ENCODE measurements at places on chromosomes 13 and 19. TPM values are rescaled to one million over a fixed set of nuclear protein-coding genes. Genes with fewer than 3 reads are reported as not detected.

DNA sequence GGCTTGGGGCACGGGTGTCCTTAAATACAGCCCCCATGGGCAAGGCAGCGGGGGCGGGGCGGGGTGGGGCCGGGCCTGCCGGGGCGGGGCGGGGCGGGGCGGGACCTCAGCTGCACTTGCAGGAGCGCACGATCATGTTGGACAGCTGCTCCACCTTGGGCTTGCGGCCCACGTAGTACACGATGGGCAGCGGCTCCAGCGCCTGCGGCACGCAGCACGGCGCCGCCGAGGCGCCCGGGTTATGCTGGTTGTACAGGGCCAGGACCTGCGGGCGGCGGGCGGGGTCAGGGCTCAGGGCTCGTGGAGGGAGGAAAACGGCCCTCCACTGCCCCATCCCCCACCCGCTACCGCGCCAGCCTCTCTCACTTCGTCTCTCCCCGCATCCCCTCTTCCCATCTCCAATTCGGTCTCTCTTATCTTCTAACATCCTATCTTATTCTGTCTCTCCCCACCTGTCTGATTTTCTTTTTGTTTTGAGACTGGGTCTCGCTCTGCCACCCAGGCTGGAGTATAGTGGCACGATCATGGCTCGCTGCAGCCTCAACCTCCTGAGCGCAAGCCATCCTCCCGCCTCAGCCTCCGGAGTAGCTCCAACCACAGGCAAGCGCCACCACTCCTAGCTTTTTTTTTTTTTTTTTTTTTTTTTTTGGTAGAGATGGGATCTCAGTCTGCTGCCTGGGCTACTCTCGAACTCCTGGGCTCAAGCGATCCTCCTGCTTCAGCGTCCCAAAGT lies 21.1 kb downstream of the CCDC97 start:
- no peak for DNase-seq

CD37 gene
- polyA plus RNA-seq = not detected

DNA sequence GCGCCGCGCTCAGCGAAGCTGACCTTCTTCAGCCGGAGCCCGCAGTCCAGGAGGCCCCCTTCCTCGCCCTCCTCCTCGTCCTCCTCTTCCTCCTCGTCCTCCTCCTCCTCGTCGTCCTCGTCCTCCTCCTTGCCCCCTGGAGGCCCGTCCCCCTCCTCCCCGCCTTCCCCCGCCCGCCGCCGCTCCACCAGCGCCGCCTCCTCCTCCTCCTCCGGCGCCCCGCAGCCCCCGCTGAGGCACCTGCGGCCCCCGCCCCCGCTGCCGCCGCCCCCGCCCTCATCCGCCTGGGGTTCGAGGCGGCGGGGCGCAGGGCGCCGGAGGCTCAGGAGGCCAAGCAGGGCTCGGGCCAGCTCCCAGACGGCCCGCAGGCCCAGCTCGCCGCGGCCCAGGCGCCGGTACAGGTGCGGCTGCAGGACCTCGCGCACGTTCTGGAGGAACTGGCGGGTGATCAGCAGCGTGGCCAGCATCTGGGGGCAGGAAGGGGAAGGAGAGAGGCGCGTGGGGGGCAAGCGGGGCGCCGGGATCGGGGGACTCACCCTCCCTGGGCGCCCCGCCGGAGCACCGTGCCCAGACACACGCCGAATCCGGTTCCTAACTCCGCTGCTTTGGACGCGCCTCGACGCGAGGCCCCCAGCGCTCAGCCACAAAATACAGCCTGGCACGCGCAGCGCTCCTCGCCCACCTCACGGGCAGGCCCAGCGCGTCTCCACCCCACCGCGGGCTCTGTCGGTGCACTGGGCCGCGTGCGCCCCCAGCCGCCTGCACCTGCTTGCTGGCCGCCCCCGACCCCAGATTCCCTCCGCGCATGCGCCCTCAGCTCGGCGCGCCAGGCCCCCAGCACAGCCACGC lies 5.9 kb downstream of the ANO8 start:
- DNase-seq = no peak

DNA sequence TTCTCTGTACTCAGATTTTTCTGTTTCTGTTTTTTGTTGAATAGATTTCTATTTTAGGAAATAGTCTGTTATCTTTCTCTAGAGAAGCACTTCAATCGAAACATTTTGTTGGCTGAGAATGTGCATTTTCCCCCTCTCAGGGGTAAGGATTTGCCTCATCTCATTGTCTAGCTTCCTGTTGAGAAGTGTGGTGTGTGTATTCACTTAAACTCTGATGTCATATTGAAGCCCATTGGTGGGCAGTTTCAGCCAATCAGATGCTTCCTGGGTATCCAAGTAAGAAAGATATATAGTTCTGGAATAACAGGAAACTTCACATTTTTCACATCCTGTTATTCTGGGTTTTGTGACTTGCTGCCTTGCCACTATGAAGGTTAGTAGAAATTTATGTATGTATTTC lies 87.6 kb downstream of the ARHGEF7 start:
- DNase-seq = peak; percentile 93

GRCh38 chr13:111315347-111315995 lies 5.0 kb upstream of the TEX29 start:
- DNase-seq = no peak

- DNase-seq = no peak
Measured at GRCh38 chr13:110684388-110685056, 21.4 kb downstream of the CARS2 start.

GRCh38 chr13:104833221-104833620 lies 1702.2 kb downstream of the EFNB2 start:
- DNase-seq = no peak

DNA sequence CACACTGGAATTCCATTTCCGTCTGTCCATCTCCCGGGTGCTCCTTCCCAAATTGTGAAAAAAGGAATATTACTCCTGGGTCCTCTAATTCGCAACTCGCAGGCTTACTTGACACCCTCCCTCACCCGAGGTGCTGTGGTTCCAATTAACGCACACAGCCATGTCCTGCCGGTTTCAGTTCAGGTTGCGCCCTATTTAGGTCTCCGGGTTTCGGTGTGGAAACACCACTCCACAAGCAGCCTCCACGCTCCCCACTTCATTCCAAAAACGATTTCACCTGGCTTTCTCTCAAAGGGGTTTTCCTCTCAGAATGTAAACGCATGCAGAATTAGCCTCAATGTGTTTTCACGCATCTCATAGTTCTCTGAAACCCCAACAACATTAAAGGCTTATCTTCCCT lies 37.9 kb downstream of the NAXD start:
- DNase-seq = no peak

GRCh38 chr19:10808937-10809649 lies 26.9 kb downstream of the TMED1 start:
- DNase-seq = peak; percentile 21

- no peak for DNase-seq
Measured at GRCh38 chr13:99263126-99263785, 5.1 kb upstream of the GPR18 start.

GRCh38 chr13:86020351-86021002 lies 221.3 kb upstream of the SLITRK6 start:
- DNase-seq = peak; percentile 41

DNA sequence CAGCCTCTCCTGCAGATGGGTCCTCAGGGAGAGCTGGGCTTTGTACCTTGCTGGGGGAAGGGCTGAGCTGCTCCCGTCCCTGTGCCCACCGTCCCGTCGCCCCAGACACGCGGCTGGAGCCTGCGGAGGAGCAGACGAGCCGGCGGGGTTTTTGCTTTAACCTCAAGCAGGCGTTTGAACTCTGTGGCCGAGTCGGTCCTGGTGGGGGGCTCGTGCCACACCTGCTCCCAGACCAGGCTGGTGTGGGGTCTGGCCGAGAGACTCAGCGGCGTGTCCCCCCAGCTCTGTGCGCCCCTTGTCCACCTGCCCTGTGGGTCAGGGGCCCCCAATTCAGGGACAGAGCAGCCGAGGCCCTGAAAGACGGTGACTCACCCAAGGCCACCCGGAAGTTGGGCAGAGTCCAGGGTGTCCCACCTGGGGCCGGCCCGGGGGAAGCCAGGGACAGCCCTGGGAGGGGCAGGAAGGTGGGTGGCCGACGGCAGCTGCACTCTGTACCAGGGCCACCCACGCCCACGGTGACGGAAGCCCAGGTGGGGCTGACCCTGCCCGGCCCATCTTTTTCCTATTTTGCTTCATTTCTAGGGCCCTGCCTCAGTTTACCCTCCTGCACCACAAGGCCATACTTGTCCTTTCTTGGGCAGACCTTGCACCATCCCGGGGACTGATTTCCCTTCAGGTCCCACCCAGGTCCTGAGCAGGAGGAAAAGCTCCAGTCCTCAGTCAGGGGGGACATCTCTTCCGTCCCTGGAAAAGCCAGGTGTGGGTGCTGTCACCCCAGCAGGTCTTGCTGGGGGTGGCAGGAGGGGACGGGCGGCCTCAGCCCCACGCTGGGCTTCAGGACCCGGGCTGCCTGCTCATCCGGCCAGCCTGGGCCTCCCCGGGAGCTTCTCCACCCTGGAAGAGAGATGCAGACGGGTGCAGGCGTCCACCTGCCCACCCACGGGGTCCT lies 5.3 kb downstream of the EFNA2 start:
- DNase-seq = no peak

DNA sequence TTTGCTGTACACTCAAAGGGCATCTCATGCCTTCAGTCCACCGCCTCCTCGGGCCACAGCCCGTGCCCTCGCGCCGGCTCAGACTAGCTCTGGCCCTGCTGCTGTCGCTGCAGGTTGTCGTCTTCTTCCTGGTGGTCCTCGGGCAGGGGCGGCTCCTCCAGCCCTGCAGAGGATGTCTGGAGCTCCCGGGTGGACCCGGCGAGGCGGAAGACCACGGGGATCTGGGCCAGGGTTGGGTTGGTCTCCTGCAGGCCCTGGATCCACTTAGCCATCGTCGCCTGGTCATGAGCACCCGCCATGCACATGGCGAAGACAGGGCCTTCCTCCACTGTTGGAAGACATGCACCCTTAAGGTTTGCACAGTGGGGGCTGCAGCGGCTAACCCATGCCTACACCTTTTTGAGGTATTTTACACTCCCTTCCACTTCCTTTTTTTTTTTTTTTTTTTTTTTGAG lies 489 bp upstream of the ZNF653 start:
- no peak for DNase-seq

DNA sequence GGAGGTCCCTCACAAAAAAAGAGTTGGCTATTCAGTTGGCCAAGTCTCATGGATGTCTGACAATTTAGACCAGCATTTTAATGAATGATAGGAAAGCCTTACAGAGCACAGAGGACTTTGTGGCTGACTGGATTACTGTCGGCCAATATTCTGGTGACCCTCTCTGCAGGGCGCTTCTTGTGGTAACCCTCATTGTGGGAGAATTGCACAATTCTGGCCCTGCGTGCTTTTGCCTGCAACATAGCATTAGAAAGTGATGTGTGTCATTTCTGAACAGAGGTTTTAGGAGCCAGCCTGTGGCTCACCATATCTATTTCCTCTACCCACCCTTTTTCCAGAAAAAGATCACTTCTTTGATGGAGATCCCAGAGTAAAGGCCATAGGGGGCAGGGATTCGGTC lies 71.4 kb downstream of the EFNB2 start:
- no peak for DNase-seq

FAM83E gene
- polyA plus RNA-seq = 0.17 TPM

VSTM2B gene
- not detected for polyA plus RNA-seq

DNA sequence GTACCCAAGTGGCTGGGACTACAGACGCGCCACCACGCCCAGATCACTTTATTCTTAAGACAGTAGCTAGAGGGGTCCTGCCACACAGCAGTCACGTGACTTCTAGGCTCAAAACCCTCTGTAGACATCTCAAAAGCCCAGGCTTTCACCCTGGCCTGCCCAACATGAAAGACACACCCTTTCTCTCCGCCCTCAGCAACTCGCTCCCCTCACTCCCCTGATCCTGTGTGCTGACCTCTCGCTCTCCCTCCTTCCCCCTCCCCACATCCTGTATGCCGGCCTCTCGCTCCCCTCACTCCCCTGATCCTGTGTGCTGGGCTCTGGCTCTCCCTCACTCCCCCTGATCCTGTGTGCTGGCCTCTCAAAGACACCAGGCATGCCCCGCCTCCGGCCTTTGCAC lies 77.4 kb downstream of the SLC15A1 start:
- DNase-seq = no peak

DNA sequence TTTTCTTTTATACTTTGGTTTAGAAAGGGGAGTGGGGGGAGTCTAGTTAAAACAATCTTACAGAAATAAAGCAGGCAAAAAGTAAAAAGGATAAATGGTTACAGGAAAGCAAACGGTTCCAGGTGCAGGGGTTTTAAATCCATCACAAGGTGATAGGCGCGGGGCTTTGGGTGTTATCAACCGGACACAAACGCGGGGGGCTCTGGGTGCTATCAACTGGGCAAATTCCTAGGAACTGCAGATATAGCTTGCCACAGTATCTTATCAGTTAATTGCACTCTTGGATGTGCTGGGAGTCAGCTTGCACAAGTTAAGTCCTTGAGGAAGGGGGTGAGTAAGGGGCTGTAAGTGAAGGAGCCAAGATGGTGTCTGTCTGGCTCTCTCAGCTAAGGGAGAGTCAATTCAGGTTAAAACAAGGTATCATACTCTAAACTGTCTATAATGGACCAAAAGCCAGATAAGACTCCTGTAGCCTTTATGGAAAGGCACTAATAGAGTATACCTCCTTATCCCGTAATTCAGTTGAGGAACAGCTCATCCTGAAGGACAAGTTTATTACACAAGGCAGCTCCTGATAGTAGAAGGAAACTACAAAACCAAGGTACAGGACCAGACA lies 32.6 kb upstream of the ZSCAN5A start:
- DNase-seq = no peak
